ENCODE measurements at places on chromosomes 12 and 14.

GRCh38 chr12:66239295-66239694 lies 50.3 kb downstream of the IRAK3 start:
- DNase-seq: no peak

DNA sequence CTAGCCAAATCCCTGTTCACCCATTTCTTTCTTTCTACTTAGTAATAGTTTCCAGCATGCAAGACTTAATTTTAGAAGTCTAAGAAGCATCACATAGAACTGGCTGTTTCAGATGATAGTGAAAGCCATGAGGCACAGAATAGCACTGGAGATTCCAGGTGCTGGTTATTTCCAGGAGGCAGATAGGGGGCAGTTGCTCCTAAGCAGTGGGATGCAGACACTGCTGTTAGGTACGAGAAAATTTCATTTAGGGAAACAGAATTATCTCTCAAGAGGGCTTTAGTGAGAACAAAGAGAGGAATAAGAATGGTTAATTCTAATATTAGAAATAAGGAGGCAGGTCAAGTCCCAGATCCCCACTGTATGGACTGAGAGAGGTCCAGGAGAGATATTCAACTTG lies 3.6 kb upstream of the MDGA2 start:
- no peak for DNase-seq

- DNase-seq: no peak
Measured at GRCh38 chr12:48961331-48961730, 4.0 kb upstream of the ARF3 start.

DNA sequence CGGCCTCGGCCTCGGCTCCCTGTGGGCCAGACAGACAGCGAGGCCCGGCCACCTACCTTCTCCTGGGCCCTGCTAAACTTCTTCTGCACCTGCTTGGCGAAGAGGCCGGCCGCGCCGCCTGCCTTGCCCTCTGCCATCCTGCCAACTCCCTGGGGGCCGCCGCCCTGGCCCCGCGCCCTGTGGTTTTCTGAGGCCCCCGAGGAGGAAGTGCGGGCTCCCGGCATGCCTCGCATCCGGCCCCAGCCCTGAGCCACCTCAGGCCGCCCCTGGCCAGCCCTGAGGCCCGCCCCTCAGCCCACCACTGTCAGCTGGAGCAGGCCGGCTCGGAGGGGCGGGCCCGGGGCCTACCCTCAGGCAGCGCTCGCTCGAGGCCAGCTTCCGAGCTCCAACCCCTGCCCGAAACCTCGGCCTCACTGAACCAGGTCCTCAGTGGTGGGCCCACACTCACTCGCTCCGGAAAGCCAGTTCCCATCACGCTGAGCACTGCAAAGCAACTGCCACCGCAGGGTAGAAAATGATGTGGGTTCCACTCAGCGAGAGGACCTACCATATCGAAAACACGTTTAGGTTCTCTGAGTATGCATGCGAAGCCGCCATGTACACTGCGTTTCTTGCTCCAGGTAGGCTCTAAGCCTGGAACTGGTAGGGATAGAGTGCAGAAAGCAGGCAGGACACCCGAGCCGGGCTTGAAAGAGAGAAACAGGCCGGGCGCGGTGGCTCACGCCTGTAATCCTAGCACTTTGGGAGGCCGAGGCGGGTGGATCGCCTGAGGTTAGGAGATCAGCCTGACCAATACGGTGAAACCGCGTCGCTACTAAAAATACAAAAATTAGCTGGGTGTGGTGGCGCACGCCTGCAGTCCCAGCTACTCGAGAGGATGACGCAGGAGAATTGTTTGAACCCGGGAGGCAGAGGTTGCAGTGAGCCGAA lies at the start of gene BIN2:
Gene BIN2 (minus strand): TSS at position 209 of the 930 bp plus-strand sequence. CDS start 72 bp downstream, at position 137.
- peak; percentile 37 for DNase-seq
